ENCODE measurements at places on chromosomes 2 and 18. TPM values are rescaled to one million over a fixed set of nuclear protein-coding genes. Genes with fewer than 3 reads are reported as not detected.

Gene PARD6G
- 5.8 TPM for total RNA-seq

Gene SLC11A1
- total RNA-seq: 0.33 TPM

Gene HNMT
- total RNA-seq: 20.8 TPM

Gene TEX44
- not detected for total RNA-seq

Gene IL1R2
- not detected for total RNA-seq

Gene KCNK3
- total RNA-seq: under 0.01 TPM

Gene ANKRD53
- total RNA-seq: 0.83 TPM

Gene APCDD1
- total RNA-seq: 4.5 TPM

All from smooth muscle cell of trachea (primary cell).